ENCODE measurements at places on chromosomes 16 and 17.

GRCh38 chr17:5297245-5297644 is 15.2 kb downstream of the RABEP1 start:
- DNase-seq = no peak

- DNase-seq = no peak
Measured at GRCh38 chr17:45332989-45333701, 16.3 kb upstream of the MAP3K14 start.

DNA sequence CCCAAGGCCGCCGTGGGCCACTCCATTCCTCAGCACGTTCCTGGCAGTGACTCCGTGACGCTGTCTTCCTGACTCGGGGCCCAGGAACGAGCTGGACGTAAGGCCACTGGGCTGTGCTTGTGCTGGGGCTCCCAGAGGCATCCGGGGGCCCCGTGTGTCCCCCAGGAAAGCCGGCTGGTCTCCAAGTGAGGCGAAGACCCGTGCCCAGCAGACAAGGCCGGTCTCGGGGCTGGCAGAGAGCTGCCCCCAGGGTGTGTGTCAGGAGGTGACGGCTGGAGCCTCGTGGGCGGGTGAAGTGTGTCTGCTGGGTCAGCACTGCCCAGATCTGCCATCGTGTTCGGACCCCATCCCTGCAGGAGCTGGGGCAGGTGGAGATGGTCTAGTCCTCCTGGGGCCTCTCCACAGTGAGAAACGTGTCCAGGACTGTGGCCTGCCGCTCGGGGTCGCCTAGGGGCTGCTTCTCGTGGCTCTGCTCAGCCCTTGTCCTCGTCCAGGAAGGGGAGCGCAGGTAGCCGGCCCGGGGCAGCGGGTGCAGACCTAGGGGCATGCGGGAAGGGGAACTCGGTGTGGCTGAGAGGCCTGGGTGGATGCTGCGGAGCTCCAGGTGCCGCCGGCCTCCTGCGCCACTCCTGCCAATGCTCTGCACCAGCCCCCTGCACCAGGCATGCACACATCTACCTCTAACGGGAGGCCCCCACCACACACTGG is 13.1 kb downstream of the DBNDD1 start:
- no peak for DNase-seq

GRCh38 chr16:23256440-23256839 is 45.7 kb upstream of the SCNN1B start:
- no peak for DNase-seq

DNA sequence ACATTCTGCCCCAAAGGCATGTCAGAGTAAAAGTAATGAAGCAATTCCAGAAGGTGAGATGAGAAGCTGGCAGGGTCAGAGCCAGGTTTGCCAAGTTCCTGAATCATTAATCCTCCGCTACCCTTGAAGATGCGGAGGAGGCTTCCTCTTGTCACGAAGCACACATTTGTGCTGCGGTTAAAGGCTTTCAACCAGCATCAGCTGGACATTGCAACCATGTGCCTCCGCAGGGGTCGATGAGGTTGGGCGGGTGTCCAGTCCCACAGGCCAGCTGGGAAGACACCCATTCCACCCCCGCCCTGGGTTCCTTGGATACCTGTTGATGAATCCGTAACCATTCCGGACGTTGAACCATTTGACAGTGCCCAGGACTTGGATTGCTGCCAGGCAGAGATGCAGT is 1.3 kb downstream of the YBX2 start:
- no peak for DNase-seq

- no peak for DNase-seq
Measured at GRCh38 chr17:15194859-15195277, 70.3 kb downstream of the PMP22 start.

GRCh38 chr17:50640686-50641351 is 6.1 kb downstream of the ABCC3 start:
- DNase-seq = no peak

- DNase-seq = no peak
Measured at GRCh38 chr17:61353615-61354014, 46.0 kb upstream of the TBX2 start.

DNA sequence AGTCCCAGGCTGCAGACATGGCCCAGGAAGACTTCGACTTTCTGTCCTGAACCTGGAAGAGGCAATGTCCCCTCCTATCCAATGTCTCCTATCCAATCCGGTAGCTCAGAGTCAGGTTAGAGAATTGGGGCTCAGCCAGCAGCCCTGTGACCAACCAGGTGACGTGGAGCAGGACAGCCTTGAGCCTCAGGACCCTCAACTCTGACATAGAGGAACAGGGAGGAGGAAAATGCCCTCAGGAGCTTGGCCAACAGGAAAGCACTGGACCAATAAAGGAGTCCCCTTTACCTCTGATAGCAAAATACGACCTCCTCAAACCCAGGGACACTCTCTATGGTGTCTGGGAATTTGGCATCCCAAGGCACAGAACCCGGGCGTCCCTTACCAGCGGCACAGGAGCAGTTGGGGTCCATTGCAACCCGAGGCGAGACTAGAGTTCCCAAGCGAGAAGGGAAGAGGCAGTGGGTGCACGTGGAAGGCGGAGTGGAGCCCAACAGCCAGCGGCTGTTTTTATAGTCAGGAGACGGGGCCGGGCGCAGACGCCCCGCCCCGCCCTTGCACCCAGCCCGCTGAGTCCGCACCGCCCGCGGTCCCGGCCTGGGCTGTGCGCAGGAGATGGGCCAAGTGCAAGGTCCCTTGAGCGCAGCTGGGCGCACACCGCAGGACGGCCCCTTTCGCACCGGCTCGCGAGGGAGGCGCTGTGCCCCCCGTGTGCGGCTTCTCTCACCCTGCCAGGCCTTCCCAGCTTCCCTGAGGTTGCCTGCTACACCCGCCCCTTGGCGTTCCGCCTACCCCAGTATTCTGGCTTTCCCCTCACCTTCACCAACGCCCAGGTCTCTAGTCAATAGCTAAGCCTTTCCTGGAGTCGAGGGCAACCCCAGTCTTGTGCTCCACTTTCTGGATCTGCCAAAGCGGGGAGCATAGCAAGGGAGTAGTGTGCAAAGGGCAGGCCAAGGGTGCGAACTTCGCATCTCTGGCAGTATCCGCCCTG is at the start of gene MT1G:
MT1G (minus strand) TSS at position 485 of the 991 bp plus-strand sequence; CDS start at position 413, 72 bp downstream.
- no peak for DNase-seq

DNA sequence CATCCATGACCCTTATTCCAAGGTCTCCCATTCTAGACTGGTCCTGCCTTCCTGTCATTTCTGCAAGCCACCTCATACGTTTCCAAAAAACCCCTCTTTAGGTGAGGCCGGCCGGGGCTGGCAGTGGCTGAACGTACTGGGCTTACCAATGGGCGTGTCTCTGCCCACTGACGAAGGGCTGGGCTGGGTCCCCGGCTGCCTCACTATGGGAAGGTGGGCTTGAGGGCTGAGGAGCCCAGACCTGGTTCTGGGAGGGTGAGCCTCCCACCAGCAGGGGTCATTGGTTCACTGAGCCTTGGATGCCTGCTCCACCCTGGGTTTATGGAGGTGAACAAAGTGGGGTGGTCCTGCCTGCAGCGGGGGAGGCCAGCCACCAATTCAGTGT is 19.9 kb downstream of the KDM8 start:
- no peak for DNase-seq

GRCh38 chr17:4548061-4548461 is 7.1 kb downstream of the MYBBP1A start:
- DNase-seq = peak; percentile 62

GRCh38 chr16:75138636-75139035 is 9.7 kb upstream of the ZFP1 start:
- DNase-seq = no peak

- DNase-seq = no peak
Measured at GRCh38 chr16:52597772-52598483, 51.0 kb upstream of the TOX3 start.

GRCh38 chr16:4625560-4626159 is 1.0 kb downstream of the MGRN1 start:
- no peak for DNase-seq

DNA sequence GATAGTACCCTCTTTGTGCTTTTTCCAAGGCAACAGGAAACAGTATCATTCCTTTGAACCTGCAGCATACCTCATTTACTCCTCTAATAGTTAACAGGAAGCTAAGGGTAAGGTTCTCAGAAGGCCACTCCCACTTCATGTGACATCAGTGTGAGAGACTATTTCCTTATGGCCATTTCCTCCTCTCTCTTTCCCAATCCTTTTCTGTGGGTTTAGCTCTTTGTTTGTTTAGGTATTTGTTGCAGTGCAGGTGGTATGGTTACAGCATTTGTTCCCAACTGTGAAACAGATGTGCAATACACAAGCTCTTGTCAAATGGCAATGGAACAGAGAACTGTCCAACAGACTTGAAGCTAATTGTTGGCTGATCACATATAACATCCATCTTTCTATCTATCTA is 14.7 kb downstream of the TMC5 start:
- no peak for DNase-seq

DNA sequence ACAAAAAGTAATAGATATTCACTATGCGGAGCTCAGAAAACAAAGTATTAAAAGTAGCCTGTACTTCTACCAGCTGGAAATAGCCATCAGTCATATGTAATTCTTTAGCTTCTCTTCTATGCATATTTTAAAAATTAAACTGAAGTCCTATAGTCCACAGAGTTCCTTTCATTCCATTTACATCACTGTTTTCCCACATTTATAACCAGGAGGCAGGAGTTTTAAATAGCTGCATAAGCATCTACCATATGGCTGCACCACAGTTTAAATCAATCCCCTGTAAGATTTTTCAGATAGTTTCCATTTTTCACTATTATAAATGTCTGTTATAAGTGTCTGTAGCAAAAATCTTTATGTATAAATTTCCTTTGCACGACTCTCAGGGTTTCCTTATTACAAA is 45.1 kb downstream of the ZFHX3 start:
- no peak for DNase-seq

DNA sequence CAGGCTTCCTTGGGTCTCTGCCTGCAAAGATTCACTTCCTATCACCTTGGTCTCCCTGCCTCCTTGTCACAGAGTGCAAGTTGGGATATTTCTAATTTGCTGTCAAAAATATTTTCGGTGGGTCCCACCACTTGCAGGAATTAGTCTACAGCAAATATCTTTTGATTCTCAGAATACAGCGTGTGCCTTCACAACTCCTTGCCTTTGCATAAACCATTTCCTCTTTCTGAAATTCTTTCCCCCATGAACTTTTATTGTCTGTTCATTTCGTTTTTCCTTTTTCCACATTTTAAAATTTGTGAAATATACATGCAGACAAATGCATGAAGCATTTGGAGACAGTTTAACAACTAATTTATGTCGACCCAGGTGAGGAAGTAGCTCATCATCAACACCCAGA is 60.0 kb downstream of the HS3ST3B1 start:
- DNase-seq = no peak

DNA sequence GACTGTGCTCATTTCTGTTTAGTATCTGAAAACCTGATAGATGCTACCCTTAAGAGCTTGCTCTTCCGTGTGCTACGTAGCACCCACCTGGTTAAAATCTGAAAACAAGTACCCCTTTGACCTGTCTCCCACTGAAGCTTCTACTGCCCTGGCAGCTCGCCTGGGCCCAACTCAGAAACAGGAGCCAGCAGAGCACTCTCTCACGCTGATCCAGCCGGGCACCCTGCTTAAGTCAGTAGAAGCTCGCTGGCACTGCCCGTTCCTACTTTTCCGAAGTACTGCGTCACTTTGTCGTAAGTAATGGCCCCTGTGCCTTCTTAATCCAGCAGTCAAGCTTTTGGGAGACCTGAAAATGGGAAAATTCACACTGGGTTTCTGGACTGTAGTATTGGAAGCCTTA is 18.9 kb downstream of the NTAN1 start:
- no peak for DNase-seq

GRCh38 chr17:81933178-81933699 is 3.9 kb downstream of the PYCR1 start:
- no peak for DNase-seq

DNA sequence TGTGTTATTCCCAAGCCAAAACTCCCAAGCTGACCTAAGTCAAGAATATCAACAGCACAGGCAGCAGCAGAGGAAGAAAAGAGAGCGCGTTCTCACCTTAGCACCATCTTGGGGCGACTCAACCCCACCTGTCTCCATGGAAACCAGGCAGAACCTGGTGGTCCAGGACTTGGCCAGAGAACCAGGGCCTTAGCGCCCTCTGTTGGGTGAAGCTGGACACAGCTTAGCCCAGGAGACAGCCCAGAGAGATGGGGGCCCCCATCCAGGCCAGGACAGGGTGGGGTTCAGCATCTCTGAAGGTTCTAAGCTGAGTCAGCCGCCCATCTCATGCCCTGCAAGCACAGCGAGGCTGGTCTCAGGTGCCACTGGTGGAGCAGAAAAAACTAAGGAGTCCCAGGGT is 60.1 kb upstream of the TMEM132E start:
- DNase-seq = no peak

DNA sequence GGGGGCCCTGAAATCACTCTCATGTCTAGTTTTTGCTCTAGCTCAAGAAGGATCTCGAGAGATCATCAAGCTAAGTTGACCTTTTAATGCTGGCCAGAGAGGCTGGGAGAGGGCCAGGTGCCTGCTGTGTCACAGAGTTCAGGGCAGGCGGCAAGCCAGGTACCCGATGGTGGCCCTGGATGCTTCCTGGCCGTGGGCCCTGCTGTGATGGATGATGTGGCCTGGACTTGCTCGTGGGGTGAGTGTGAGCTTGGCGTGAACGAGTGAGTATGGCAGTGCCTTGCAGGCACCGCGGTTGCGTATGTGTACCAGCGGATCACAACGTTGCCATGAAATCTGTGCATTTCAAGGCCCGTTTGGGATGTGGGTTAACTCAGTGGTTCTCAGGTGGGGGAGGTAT is 7.4 kb downstream of the IRF8 start:
- DNase-seq = no peak

DNA sequence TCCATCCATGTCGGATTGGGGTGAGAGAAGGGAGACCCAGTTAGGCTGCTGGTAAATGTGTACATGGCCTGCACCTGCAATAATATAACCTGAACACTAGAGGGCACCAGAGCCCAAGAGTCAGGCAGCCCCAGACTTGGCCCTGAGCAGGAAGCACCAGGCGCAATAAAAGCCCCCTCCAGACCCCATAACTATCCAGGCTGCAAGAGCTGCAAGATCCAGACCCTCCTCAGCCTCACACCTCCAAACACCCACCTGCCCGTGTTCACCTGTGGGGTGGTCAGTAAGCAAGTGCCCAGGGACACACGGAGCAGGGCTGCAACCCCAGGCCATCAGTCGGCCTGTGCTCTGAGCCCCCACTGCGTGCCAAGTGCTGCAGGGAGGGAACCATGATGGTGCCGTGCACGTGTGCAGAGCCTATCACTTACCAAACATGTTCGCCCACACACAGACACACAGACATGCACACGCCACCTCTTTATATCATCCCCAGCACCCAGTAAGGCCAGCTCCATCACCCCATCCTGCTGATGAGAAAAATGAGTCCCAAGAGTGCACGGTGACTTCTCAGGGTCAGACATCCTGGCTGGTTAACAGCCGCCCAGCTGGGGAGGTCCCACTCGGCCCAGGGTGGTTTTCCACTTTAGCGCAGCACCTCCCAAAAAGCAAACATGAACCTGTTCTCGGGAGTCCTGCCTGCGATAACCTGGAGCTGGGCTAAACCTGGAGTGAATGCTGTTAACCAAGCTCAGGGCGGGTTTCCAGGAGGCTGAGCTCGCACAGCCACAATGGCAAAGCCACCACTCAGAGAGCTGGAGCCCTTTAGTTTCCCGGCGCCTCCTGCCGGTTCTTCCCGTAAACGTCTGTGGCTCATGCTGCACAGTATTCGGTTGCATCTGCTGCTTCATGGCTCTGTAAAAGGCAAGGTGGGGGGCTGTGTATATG is 439.8 kb downstream of the SOX9 start:
- DNase-seq = no peak
